Renal pelvis (tissue), 12 donors: ENCODE measurements at places on chromosomes 12 and 14.

DNA sequence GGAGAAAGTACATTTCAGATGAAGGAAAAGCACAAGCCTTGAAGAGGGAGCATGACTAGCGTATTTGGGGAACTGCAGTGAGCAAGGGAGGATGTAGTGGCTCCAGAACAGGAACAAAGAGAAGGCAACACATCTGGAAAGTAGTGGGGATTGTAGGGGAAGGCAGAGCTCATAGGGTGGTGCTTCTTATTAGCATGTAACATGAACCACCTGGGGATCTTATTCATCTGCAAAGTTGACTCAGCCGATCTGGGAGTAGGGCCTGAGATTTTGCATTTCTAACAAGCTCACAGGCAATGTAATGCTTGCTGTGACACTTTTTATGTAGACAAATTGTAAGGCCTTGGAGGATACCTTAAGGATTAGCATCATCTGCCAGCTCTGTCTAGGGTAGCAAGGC is 447.3 kb downstream of the NELL2 start:
- no peak for DNase-seq

GRCh38 chr12:26162174-26162573 is 33.2 kb upstream of the SSPN start:
- no peak for DNase-seq

DNA sequence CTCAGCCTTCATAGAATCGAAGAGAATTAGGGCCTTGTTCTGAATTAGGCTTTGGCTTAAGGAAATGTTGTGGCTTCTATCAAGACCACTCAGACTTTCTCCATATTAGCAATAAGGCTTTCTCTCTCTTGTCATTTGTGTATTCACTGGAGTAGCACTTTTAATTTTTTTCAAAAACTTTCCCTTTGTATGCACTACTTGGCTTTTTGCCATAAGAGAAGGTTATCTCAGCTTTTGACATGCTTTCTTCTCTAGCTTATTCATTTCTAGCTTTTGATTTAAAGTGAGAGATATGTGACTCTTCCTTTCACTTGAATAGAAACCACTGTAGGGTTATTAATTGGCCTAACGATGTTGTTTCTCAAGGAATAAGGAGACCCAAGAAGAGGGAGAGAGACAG is 244.2 kb downstream of the GPHN start:
- no peak for DNase-seq

- peak; percentile 87 for DNase-seq
These were observed at the start of gene DYRK2 for GRCh38 chr12:67648521-67649260. Gene DYRK2 (plus strand): TSS chr12:67648745. CDS start chr12:67649134, 389 bp downstream.

DNA sequence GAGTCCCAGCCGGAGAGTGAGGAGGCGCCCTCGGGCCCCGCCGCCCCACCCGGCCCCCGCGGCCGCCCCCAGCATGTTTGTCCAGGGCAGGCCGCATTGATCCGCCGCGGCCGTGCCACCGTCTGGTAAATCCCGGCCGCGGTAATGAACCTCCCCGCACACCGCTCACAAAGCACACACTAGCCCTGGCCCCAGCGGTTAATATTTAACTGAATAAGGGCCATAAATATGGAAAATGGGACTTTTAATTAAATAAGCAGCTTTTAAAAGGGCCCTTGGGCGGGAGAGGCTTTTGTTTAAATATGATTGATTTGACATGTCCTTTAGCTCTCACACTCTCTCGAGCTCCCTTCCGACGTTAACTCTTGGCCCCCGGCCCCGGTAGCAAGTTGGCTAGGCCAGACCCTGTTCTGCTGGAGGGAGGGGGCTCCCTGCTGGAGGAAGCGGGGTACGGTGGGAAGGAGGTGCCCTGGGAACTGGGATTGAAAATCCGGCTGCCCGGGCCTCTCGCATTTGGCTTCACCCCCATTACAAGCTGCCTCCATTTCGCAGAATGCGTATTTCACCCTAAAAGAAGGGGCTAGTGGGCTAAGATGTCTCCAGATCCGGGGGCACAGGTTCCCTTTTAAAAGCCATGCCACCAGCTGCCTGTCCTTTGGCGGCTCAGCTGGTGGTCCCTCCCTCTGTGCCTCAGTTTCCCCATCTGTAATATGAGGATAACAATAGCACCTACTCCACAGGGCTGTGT is 199.8 kb downstream of the RBM19 start:
- DNase-seq = peak; percentile 38

DNA sequence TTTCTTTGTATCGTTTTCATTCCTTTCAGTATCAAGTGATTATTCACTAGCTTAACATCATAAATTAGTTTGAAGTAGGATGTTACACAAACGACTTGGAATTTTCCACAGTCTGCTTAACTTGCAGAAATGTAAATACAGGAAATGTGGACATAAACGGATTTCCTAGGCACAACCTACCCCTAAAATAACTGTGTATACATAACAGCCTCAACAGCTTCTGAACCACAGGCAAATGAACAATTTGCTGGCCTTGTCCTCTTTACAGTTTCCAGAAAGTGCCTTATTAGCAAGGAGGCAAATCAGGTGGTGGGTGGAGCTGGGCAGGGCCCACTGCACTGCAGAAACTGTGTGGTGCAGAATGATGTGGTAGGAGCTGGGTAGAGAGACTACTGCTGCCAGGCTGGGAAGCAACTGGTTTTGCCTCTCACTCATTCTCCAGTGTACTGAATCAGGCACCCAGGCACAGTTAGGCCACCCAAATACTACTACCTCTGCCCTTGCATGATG is 14.1 kb downstream of the DRAM1 start:
- DNase-seq = peak; percentile 31

GRCh38 chr12:49503674-49504180 is 35.1 kb upstream of the KCNH3 start:
- peak; percentile 45 for DNase-seq

- DNase-seq = no peak
These were observed 36.7 kb upstream of the IL22 start for GRCh38 chr12:68290126-68290525.

DNA sequence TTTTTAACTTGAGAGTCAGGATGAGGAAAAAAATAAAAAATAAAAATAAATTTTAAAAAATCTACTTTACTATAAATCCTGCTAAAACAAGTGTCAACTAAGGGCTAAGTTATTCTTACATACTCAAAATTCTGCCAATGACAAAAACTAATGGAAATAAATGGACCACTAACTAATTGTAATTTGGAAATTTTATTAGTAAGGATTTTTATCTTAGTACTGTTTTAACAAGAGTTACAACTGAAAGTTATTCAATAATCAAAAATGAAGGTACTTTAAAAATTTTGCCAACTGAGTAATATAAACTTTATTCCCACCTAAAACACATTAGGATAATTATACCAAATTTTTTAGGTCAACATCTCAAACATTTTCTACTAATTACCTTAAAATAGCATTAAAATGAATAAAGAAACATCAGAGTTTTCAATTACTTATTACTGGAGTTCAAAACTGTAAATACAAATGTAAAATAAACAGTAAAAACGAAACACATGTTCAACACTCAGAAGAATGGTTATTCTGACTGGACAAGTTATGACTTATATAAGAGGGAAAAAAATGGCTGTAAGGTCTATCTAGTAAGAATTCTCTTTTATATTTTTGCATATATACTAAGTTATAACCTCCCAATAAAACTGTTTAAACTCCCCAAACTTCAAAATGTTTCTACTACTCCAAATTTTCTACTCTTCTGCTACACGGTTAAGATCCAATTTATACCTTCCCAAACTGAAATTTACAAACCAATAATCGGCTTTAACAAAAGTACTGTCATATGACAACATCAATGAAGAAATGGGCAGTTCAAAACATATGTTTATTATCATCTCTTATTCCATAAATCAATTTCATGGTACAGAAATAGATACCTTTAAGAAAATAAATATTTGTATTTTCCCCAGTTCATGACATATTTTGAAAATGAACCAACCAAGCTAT is 2.7 kb downstream of the HECTD1 start:
- no peak for DNase-seq

DNA sequence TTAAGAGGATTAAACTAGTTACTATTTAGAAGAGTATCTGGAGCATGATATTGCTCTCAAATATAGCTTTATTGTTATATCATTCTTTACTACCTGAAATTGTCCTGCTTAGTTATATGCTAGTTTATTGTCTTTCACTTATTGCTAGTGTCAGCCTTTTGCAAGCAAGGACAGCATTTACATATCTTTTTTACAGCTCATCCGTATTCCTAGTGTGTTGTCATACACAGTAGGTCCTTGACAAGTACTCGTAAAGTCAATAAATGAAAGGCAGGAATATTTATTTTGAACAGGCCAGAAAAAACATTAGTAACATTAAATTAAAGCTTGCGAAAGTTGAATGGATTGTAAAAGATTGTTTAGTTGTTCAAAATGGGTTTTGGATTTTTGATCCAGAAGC is 35.0 kb downstream of the CRADD start:
- DNase-seq = no peak

- no peak for DNase-seq
These were observed 44.4 kb downstream of the IGF1 start for GRCh38 chr12:102435827-102436436.

- DNase-seq = no peak
These were observed 12.9 kb upstream of the KRT73 start for GRCh38 chr12:52631264-52631663.

DNA sequence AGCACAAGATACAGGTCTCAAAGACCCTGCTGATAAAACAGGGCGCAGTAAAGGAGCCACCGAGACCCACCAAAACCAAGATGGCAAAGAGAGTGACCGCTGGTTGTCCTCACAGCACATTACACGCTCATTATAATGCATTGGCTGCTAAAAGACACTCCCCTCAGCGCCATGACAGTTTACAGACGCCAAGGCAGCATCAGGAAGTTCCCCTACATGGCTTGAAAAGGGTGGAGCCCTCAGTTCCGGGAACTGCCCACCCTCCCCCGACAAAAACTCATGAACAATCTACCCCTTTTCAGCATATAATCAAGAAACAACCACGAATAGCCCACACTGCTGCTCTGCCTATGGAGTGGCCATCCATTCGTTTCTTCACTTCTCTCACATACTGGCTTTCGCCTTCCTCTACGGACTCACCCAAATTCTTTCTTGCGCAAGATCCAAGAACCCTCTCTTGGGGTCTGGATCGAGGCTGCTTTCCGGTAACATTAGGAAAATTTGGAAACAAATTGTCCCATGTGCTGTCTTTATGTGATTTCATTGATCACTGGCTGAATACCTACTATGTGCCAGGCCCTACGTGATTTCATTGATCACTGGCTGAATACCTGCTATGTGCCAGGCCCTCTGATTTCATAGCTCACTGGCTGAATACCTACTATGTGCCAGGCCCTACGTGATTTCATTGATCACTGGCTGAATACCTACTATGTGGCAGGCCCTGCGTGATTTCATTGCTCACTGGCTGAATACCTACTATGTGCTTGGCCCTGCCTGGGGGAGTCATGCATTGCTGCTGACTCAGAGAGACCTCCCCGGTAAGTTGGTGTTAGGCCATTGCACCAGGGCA is 126.4 kb downstream of the PIWIL1 start:
- no peak for DNase-seq

- no peak for DNase-seq
These were observed 165.1 kb downstream of the SLC38A4 start for GRCh38 chr12:46660719-46661109.

DNA sequence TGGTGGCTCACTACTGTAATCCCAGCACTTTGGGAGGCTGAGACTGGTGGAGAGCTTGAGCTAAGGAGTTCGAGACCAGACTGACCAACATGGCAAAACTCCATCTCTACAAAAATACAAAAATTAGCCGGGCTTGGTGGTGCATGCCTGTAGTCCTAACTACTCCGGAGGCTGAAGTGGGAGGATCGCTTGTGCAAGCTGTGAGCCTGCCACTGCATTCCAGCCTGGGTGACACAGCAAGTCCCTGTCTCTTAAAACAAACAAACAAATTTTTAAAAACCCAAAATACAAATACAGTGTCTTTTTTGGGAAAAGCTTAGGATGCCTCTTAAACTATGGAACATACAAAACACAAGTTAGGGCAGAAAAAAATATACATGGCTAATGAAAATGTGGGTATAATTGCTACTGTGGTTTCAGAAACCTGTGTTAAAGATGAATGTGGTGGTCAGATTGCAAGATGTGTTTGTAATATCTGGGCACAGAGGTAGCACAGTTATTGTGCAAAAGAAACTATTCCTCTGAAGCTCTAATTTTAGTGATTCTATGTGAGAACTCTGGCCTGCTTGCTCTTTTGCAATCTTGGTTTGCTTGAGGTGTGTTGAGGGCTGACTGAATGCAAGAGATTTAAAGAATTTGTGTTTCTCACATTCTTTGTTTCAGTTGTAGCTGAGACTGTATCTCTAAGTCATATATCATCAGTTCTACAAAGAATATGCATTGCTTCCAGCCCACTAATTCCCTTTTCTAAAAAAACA is 3.9 kb upstream of the HSPA2 start:
- no peak for DNase-seq

DNA sequence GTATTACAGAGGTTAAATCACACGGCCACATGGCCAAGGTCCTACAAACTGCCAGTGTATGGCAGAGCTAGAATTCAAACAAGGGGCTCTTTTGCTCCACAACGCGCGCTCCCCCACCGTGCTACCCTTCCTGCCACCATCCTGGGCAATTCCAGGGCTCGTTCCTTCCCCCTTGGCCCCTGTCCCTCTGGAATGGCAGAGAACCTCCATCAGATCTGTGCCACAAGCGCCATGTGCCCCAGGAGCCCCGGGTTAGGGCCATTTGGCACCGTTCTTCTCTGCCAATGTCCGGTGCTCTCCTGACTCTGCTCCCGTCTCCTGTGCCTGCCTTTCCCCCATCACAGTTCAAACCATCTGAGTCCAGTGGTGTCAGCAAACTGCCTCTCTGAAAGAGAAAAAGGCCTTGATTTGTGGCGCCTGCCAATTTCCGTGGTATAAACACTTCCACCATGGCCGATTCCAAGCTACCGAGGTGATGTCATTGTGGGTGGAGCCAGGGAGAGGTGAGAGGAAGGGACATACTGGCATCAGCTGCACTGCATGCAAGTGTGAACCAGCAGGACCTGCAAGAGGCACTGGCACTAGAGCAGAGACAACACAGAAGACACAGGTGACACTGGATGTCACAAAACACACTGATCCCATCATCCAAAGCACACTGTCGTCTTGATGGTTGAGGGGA is 163.1 kb downstream of the CALM1 start:
- no peak for DNase-seq

DNA sequence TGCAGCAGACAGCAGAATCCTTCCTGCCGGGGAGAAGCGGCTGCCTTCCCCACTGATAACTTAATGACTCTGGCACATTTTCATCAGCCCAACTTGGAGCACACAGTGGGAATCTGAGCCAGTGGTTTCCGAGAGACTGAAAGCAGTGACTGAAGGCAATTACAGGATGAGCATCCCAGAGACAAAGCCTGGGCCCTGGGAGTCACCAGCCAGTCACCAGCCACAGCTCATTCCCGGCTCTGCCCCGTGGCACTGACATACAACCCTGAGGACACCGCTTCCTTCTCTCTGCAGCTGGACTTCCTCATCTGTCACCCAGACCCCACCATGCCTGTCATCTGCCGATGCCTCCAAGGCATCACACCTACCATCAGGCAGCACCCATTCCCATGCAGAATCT is 192.3 kb downstream of the DPF3 start:
- DNase-seq = no peak
